Activated CD4-positive, CD25-positive, alpha-beta regulatory T cell treated with anti-CD3 and anti-CD28 coated beads, Interleukin-2, amount 50 U/mL, for 16 hours (primary cell): ENCODE measurements at places on chromosomes 4 and X.

GRCh38 chrX:147735364-147735763 lies 176.4 kb upstream of the FMR1 start:
- no peak for DNase-seq

DNA sequence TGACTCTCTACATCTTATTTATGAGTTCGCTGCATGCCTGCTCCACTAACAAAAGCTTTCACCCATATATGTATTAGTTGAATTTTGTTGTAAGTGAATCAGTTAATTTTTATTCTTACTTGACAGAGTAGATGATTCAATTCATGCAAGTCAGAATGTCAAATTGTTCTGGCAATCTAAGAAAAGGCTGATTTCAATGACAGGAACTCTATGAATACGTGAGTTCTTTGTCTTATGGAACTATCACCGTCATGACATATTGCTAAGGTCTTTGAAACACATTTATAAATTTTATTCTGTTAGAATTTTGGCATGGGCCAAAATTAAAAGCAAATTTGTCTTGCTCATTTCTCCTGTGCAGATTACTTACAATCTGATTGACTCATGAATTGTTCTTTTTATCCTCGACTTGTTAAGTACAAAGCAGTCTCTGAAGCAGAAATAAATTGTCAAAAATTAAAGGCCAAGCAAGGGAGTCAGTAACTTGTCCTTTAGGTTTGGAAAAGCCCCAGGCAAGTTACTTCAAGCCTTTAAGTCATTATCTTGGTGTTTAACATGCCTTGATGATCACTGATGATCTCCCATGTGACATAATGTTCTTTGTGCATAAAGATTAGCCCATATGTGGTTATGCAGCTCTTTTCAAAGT lies 89.0 kb upstream of the GC start:
- DNase-seq, result no peak

DNA sequence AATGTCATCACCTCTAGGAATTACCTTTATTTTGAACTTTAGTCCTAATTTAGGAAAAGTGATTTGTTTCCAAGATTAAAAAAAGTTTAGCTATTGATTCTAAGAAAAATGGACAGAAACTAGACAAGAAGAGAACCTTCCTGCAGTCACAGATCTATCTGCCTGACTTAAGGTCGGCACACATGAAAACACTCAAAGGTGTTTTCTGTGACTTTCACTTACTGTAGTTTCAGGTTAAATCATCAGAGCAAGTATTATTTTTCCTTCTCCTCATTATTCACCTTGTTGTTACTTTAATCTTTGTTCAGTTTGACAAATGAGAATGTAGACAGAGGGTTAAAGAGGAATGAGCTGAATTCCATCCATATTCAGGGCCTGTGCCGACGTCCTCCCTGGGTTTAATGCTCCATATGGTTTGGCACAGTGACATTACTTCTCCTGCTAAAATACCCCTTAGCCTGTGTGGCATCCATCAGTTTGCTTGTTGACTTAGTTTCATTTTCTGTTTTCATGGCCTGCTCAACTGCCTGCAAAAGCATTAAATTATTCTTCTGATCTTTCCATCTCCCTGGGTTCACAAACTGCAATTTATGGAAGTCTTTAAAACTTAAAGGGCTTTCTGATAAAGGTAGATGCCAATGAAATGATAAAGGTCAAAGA lies 352.7 kb downstream of the NKX6-1 start:
- no peak for DNase-seq

DNA sequence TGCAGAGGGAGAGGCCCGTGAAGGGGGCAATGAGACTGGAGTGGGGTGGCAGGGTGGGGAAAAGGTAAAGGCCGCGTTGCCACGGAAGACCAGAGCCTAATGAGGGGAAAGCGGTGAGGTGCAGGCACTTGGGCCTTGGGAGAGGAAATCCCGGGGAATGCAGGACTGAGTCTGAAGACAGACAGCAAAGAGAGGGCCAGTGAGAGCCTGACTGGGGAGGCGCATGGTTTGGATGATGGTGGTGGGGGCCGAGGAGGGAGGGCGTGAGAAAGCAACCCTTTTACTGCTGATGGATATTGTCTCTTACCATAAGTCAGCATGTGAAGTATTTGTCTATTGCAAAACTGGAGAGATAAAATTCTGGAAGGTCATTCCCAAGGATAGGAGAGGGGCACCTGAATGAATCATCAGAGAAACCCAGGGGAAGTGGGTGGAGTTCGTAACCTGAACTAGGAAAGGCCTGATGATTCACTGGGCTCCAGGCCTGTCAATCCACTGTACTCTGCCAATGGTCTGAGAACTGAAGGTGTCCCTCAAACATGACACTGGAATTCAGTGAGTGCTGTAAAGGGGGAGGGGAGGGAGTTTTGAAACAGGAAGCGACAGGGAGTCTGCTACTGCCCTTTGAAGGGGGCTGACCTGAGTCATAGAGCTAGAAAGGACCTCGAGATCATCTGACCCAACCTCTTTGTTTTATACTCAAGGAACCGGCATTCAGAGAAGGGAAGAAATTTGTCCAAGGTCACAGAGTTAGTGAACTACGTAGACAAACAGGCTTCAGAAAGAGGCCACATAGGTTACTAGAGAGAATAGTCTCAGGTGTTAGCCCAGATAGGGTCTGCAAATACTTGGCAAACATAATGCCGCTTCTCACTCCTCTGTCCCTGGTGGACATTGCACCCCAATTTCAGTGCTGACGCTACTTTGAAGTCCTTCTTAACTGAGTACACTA lies 52.2 kb downstream of the NALF2 start:
- no peak for DNase-seq

DNA sequence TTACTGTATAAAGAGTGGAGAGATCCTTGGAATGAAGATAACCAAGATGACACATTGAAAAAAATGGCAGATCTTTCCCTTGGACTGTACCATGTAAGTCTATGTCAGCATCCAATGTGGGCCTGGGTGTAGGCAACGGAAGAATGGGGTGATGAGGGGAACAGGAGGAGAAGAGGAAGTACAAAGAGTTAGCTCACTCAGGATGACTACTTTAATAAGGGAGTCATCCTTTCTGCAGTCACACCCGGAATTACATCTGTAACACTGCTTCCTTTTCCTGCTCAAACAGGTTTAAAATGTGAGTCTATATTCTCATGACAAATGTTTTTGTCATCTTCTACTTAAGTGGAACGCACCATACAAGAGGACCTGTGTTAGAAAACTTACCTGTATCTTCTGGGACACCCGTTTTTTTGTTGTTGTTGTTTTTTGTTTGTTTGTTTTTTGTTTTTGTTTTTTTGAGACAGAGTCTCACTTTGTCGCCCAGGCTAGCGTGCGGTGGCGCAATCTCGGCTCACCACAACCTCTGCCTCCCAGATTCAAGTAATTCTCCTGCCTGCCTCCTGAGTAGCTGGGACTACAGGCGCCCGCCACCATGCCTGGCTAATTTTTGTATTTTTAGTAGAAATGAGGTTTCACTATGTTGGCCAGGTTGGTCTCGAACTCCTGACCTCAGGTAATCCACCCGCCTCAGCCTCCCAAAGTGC lies 18.0 kb downstream of the HPSE start:
- DNase-seq, result no peak

GRCh38 chr4:70761276-70761816 lies 39.6 kb downstream of the RUFY3 start:
- no peak for DNase-seq

DNA sequence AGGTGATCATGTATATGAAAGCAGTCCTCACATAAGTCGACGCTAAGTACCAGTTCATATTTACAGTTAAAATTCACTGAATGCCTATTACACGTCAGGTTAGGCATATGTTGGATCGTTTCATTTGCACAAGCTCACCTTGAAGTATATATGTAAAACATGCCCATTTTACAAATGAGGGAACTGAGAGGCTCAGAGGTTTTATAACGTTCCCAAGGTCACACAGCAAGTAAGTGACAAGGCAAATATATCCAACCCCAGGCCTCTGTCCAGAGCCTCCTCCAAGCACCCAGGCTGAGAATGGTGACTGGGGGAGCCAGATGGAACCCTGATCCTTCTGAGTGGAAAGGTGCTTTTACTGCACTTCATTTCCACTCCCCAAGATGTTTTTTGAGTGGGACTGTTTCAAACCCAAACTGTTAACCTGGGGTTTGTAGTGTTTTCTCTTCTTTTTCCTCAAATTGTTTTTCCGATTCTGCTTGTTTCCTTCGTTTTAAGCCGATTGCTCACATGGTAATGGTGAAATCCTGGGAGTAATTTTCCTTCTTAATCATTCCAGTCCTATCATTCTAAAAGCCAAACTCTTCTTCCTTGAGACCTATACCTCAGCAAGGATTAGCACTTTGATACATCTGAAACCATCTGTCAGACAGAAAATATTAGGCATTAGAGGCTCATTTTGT lies 791 bp downstream of the SMIM20 start:
- DNase-seq, result no peak

DNA sequence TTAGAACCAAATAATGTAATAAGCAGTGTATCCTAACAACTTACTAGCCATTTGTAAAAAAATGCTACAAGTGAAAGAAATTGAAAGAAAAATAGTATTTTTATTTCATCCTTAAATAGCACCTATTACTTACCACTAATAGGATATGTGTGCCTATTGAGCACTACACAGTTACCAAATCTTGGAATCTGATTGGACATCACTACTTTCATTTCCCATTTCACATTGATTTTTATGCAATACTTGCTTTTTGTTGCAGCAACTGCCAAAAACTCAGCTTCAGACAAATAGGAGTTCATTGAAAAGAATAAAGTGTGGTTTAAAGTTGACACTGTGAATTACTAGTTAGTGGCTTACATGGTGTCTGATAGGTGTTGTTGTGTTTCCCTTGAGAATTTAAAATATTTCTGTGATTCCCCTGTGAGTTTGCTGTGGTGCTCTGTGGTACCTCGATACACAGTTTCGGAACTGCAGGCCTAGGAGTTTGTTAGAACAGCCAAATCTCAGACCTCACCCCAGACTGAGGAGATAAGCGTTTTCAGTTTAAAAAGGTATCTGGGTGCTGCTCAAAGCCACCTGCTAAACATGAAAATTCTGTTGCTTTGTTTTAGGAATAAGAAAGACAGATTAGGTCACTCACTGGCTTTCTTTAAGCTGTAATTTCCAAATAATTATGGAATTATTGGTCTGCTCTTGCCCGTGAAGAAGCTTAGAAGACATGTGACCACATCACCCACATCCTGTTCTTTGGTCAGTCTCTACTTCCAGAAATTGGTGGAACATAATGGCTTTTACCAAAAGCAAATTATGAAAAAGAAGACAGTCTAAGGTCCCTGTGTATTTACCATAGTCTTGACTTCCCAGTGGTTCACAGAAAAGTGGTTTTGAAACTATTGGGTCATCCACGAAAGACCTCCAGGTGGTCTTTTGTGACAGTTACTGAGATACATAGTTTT lies 97.8 kb downstream of the SYTL5 start:
- no peak for DNase-seq

DNA sequence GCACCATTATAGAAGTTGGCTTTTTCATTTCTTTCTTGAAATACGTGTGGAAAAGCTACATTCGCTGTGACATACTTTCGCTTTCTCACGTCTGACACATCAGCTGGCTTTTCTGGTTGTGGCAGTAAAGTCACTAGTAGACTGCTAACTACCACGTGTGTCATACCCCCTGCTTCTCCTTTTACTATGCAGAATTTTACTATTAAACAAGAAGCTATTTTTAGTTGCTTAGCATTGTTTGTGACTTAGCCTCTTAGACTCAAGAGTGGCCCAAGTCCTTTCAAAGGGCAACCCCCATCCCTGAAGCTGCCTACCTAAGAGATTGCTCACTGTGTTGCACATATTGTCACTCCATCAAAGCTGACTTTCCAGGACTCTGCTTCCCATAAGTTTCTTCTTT lies 2.1 kb upstream of the IL2 start:
- DNase-seq, result no peak
